Activated CD4-positive, CD25-positive, alpha-beta regulatory T cell treated with anti-CD3 and anti-CD28 coated beads, Interleukin-2, amount 50 U/mL, for 72 hours (primary cell): ENCODE measurements at places on chromosomes 11 and 22.

GRCh38 chr11:134862105-134862502, 450.1 kb upstream of the B3GAT1 start:
- DNase-seq = no peak

DNA sequence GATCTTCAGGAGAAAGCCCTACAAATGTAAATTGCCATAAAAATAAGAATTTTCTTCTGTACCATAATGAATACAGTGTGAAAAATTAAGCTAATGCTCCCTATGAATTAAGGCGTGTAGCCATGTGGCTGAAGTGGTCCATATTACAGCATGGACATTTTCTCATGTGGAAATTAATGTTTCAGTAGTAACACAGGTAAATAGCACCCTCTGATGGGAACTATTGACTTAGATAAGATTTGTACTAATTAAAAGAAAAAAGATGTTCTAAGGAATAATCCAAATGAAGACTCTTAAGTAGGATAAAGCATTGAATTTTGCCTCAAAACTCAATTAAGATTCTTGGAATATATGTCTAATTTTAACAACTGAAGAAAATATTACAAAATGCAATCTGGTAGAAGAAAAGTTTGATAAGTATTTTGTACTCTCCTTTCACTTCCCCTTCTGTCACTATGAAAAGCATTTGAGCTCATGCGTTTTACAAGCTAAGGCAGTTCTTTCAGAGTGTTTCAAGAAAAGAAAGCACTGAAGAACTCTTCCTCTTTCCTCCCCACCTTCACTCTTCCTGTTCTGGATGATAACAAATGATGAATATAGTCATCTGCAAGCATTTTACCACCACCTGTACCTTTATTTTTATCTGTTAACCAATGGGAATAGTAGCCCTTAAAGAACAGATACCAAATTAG, 9.9 kb upstream of the OR8D2 start:
- no peak for DNase-seq

GRCh38 chr11:85783758-85784157, 27.2 kb downstream of the SYTL2 start:
- no peak for DNase-seq

DNA sequence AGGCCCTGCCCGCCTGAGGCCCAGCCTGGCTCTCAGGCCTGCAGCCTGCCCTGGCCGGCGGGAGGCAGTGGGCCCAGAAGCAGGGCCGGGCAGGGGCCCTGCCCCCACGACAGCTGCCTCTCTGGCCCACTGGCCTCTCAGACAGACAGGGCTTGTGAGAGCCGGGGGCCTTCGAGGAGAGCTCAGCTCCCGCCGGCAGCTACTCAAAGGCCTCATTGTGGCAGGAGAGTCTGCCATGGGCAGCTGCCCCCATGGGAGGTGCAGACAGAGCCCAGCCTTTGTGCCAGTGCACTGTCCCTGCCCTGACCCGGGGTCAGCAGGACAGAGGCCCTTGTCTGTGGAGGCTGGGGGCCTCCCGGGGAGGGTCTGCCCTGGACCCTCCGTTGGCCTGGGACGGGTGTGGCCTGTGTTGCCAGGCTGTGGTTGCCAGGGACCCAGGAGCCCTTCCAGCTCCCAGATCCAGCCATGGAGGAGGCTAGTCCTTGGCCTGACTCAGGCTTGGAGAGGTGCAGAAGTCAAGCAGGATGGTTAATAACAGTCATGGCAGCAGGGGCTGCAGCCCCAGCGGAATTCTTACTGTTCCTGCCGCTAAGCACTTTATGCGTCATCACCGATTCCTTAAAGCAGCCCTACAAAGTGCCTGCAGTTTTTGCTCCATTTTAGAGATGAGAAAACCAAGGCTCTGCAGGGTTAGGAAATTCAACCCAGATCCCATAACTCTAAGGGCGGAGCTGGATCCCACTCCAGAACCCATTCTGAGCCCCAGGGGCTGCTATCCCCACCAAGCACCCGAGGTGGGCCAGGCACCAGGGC, 12.5 kb downstream of the FLRT1 start:
- no peak for DNase-seq

DNA sequence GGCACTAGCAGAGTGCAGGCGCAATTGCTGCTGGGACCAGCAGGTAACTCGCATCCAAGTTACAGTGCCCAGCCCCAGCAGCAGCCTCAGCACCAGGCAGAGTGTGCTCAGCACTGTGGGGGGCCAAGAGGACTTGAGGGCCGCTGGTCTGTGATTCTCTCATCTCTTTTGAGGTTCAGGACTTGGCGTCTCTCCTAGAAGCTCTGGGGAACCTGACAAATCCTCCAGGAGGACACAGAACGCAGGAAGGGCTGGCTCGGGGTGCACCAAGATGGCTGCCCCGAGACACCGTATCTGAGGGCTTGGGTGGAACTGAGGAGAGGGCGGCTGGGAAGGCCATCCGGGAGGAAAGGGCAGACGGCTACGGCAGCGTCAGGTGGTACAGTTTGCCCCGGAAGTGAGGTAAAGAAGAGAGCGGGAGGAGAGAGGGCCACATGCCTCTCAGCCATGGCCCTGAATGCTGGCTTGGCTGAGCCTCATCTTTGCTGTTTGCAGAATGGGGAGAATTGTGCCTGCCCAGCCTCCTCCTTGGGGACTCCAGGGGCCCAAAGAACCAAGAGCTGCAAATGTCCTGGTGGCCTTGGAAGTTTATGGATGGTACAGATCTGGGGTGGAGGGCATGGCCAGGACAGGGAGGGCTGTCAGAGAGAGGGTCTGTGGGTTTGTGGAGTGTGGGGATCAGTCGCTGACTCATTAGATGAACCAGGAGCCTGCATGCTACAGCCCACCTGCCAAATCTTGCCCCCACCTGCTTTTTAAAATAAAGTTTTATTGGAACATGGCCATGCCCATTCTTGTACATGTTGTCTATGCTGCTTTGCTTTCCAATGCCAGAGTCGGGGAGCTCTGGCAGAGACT, 78.0 kb downstream of the MYEOV start:
- peak; percentile 20 for DNase-seq

DNA sequence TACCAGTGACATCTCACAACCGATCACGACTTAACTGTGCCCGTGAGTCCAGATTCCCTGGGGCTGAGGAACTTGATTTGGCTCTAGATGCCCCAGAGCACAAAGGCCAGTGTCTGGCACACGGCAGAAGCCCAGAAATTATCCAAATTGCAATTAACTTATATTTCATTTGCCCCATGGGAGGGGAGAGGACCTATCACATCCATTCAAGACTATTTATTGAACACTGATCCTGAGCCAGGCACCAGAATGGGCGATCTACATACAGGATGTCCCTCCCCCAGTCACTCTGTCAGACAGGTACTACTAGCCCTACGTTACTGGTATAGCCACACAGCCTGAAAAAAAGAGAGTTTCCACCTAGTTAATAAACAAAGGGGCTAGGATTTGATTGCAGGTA, 5.1 kb downstream of the DNAL4 start:
- DNase-seq = no peak

- DNase-seq = no peak
These were observed 6.5 kb downstream of the MRPL23 start for GRCh38 chr11:1953489-1954266.

GRCh38 chr11:120952461-120953434, 71.2 kb upstream of the TBCEL start:
- DNase-seq = peak; percentile 73

DNA sequence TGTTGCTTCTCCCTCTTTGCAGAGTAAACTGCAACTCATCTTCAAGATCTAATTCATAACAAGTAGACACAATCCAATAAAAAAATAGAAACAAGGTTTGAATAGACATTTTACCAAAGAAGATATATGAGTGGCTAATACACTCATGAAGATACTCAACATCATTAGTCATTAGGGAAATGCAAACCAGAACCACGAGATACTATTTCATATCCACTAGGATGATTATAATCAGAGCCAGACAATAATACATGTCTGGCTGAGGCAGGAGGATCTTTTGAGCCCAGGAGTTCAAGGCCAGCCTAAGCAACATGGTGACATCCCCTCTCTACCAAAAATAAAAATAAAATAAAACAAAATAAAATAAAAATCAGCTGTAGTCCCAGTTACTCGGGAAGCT, 85.0 kb downstream of the ATG16L2 start:
- DNase-seq = no peak
